ENCODE measurements at places on chromosomes 6 and 20.

DNA sequence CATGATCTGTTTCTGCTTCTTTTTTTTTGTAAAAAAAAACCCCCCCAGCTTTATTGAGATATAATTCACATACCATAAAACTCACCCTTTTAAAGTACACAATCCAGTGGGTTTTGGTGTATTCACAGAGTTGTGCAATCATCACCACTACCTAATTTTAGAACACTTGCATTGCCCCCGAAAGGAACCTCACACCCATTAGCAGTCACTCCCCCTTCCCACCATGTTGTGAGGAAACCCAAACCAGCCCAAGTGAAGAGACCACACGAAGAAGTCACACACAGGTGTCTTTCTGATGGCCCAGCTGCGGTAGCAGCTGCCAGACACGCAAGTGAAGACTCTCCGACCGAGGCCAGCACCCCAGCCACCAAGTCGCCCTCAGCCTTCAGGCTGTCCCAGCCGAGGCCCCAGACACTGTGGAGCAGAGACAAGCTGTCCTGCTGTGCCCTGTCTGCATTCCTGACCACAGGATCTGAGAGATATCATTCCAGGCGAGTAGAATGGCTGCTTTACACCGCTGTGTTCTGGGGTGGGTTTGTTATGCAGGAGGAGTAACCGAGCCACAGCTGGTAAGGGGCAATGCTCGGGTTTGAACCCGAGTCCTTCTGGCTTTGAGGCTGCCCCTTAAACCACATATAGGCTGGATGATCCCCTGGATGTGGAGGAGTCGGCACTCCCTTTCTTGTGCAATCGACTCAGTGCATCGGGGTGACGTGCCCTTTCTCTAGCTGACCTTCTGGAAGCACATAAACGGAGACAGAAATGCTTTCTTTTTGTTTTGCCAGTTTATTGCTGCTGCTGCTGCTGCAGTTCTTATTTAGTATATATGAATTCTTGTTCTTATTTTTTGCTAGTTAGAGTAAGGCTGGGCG lies 59.1 kb upstream of the PTPN1 start:
- peak; percentile 21 for DNase-seq

DNA sequence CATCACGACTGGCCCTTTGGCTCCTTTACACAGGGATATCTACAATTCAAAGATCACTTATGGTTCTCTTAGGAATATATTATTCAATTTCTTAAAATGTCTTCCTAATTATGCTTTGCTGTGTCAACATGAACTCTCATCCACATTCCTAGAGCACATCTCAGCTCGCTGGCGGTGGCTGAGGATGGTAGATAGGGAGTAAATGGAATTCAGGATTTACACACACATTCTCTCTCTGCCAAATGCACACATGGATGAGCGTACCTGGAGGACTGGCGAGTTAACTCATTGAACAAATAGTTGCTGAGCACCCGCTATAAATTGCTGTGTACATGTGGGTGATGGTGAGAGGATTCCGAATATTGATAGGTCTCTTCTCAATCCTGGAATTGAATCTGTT lies 4.8 kb upstream of the MRPS10 start:
- DNase-seq, result no peak

DNA sequence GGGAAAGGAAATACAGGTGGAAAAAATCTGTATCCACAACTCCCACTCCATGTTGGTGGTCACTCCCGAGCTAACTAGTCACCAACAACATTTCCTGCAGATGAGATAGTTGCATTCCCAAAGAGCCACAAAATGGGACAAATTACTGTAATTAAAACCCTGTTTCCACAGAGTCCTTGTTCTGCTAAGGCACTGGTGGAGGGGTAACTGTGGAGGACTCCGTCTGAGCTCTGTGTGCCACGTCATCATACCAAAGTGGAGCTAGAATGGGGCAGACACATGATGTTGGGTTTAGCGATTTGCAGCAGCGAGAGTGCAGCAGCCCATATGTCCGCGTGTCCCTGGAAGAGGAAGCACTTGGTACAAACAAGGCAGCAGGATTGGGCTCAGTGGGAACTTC lies 172.5 kb upstream of the KCNK16 start:
- no peak for DNase-seq

DNA sequence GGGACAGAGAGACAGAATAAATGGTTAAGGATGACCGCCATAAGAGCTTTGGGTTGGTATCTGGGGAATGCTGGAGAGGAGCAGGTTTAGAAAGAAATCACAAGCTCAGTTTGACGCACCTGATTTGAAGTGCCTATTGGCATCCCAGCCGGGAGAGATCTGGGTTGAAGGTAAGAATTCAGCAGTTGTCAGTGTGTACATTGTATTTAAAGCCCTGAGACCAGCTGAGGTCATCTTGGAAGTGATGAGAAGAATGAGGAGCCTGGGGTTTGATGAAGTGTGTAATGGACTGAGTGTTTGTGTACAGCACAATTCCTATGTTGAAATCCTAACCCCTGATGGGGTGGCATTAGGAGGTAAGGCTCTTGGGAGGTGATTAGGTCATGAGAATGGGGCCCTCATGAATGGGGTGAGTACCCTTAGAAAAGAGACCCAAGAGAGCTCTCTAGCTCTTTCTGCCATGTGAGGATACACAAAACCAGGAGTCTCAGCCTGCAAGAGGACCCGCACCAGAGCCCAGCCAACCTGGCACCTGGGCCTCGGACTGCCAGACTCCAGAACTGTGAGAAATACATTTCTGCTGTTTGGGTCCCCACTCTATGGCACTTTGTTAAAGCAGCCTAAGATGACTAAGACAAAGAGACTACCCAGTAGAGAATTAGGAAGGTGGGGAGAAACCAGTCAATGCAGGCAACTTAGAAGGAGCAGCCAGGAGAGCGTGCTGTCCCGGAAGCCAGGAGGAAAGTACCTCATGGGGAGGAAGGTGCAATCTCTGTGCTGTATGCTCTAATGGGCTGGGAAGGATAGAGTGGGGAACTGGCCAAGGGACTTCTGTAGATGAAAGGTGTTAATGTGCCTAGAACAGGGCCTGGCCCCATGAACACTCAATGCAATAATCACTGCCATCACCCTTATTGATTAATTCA lies 133.7 kb upstream of the SLC24A3 start:
- DNase-seq, result no peak

DNA sequence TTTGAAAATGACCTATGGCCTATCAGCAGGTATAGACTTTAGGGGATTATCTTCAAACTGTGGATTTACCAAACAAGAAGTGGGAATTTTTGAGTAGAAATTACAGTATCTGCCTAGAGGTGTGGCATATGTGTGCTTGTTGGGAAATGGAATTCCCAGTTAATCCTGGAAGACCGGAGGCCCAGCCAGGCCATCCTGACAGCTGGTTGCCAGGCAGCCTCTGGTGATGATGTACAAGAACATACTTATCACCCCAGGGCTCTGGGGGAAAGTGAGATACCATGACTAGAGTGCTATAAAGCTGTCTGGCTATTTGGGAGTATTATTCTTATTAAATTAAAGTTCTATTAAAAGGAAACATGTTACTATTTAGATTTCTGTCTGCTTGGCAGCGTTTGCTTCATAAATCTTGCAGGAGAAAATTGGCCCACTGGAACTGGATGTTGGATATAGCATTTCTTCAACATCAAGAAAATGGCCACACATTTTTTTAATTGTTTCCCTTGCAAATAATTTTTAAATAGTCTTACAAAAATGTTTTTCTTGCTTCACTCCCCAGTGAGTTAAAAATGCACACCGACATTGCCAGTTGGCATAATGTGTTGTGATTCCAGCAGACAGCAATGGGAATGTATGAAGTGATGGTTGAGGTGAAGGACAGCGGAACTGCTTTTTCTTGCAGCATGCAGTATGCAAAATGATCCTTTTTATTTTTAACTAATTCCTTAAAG lies 187.8 kb downstream of the MYLK4 start:
- no peak for DNase-seq

- no peak for DNase-seq
Observed at GRCh38 chr20:16115911-16116552, 457.2 kb downstream of the KIF16B start.

DNA sequence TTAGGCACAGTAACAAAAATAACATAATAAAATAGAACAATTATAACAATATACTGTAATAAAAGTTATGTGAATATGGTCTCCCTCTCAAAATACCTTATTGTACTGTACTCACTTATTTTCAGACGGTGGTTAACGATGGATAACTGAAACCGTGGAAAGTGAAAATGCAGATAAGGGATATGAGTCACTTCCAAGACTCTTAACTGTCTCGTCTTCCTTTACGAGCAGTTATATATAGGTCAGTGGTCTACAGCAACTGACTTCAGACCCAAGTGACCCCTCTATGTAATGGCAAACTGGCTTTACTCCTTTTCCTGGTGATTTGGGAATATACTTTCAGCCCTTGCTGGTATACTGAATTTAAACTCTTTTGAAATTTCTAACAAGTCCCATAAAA lies 261.4 kb downstream of the SLC35F1 start:
- no peak for DNase-seq

GRCh38 chr6:113596387-113597230 lies 260.5 kb upstream of the MARCKS start:
- DNase-seq, result no peak

GRCh38 chr6:108001696-108002231 lies 43.8 kb upstream of the SEC63 start:
- DNase-seq, result no peak

DNA sequence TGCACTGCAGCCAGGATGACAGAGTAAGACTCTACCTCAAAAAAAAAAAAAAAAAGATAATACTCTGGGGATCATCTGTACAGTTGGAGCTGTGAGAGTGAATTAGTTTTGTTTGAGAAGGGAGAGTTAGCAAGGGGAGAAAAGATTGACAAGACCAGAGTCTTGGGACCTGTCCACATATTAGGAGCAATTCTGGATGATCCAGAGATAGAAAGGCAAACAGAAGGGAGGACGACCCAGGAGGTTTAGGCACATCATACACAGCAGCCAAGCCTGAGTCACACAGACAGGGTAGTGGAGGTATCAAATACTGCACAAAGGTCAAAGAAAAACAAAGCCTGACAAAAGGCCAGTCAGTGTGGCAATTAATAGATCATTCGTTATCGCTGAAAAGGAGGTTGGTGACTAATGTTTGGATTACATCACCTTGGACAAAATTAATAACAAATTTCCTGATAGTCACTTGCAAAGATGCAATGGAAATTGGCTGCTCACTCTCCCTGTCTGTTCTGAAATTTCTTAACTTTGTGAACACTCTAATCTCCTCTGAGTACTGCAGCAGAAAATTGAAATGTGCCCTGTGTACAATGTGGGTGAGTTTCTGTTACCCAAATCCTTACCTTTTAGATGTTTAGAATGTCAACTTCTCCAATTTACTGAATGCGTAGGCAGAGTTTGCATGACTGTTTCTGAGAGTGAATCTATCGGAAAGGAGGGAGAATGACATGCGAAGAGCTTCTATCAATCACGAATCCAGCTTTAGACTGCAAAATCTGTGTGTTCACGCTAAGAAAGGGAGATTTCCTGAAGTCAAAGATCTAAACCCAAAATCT lies 105.4 kb downstream of the TSHZ2 start:
- DNase-seq, result no peak

- no peak for DNase-seq
Observed at GRCh38 chr6:92568541-92568940, 850.8 kb downstream of the EPHA7 start.

DNA sequence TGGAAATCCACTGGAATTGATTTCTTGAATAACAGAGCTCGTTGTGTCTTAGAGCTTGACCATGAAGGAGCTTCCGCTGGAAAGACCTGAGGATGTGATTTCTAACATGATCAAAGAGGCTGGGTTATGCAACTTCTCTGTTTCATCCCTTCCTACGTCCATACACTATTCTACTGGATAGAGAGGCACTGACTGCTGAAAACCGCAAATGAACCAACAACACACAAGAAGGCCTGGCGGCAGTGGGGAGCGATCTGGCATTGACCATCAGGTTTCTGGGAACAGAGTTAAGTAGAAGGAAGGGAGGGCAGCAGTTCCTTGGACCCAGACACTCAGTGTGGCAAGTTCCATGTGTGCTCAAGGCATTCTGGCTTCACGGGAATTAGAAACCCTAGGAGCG lies 13.3 kb downstream of the LRRN4 start:
- DNase-seq, result no peak

- no peak for DNase-seq
Observed at GRCh38 chr20:39021748-39022147, 59.6 kb downstream of the DHX35 start.

- peak; percentile 56 for DNase-seq
Observed at GRCh38 chr6:166942393-166943168, 13.8 kb downstream of the RNASET2 start.

- DNase-seq, result no peak
Observed at GRCh38 chr6:37738216-37738615, 40.5 kb upstream of the MDGA1 start.

- DNase-seq, result no peak
Observed at GRCh38 chr6:152330961-152331360, 306.2 kb downstream of the SYNE1 start.

- DNase-seq, result no peak
Observed at GRCh38 chr6:71982389-71982788, 96.0 kb downstream of the RIMS1 start.

- no peak for DNase-seq
Observed at GRCh38 chr20:32647606-32648005, 26.1 kb downstream of the C20orf203 start.

GRCh38 chr6:4775494-4776130 lies 592 bp upstream of the CDYL start:
- DNase-seq, result peak; percentile 72

GRCh38 chr20:59812286-59813125 lies 120.9 kb downstream of the SYCP2 start:
- no peak for DNase-seq

- DNase-seq, result no peak
Observed at GRCh38 chr20:59831916-59832270, 101.5 kb downstream of the SYCP2 start.

- no peak for DNase-seq
Observed at GRCh38 chr20:61219021-61219431, 33.0 kb upstream of the CDH4 start.

DNA sequence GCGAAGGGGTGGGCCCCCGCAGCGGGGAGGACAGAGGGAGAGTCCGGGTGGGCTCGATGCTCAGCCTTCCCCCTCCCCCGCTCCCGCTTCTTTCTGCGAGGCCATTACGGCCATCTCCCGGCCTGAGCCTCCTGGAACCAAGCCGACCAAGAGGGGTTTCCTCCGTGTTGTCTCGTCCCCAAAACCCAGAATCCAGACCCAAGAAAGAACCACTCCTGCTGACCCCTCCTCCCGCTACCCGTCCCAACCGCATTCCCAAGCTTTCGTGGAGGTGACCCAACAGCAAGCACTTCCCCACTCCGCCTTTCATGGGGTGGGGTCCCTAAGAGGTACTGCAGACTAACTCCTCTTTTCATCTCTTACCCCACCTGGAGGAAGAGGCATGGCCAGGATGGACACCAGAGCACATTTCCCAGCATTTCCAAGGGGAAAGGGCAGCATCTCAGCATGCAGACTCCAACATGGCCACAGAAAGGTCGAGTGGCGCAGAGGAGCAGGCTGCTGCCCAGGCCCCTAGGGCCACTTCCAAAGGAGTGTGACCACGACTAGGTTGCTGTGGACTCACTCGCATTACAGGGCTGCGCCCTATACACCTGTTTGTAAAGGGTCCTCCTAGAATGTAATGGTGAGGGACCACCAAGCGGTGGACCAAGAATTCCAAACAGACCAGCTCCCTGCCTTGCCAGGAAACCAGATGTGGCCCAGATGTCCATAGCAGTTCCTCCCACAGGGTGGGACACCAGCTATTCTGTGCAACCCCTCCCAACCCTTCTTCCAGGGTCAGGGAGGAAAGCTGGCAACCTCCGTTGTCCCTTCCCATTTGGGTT lies 53.4 kb downstream of the MRPL14 start:
- no peak for DNase-seq
